ENCODE measurements at places on chromosomes 3 and 15.
A peak's percentile ranks its signal among the peaks of the same experiment; 100 is the strongest.

DNA sequence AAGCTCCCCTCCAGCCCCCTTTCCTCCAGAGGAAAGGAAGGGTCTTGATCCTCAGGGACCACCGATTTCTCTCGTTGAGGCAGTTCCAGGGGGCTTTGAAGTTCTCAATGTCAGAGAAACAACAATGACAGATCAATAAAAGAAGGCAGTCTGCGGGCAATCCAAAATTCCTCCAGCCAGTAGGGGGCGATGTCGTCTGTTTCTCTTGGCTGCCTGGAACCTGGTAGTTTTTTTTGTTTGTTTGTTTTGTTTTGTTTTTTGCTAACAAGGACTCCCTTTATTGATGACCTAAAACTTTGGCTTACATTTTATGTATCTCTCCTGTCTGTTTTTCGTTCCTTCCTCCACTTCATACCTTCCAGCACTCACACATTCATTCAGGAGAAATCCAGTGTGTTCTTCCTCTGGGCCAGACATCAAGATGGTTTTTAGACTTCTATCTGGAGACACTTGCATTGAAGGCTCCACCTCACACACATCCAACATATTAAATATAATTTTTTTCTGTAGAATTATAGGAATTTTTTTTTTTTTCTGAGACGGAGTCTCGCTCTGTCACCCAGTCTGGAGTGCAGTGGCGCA lies 276.6 kb downstream of the RPLP1 start:
- DNase-seq, result no peak

GRCh38 chr15:89030311-89030710 lies 57.9 kb upstream of the ABHD2 start:
- DNase-seq, result no peak

DNA sequence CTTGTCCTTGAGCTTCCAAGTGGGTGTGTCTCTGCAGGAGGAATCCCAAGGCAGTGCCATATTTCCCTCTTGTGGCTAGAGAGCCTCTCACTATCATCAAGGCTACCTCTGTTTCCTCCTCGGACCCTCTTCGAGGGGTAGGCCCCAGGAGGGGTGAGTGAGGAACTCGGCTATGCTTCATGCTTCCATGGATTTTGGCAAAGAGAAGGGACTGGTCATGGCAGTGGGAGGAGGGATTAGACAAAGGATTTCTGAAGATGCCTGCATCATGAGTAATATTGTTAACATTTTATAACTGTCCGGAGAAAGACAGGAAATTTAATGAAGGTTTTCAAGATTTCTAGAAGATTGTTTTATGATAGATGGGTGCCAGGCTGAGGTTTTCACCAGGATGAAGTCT lies 241.5 kb downstream of the CLSTN2 start:
- DNase-seq, result no peak

- no peak for DNase-seq
Observed at GRCh38 chr3:94001191-94001590, 21.2 kb downstream of the ARL13B start.

DNA sequence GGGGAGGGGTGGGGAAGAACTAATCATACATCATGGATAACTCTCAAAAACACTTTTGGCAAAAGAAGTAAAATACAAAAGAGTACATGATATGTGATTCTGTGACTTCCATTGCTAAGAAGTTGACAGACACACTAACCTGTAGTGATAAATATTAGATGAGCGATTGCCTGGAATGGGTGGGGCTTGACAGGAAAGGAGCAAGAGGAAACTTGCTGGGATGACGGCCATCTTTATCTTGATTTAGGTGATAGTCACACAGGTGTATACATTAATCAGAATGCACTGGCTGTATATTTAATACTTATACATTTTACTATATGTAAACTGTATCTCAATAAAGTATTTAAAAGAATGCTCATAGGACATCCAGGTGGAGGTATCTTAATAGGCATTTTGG lies 13.1 kb downstream of the PARL start:
- DNase-seq, result no peak

GRCh38 chr15:39939487-39940452 lies 5.9 kb downstream of the EIF2AK4 start:
- DNase-seq, result no peak

DNA sequence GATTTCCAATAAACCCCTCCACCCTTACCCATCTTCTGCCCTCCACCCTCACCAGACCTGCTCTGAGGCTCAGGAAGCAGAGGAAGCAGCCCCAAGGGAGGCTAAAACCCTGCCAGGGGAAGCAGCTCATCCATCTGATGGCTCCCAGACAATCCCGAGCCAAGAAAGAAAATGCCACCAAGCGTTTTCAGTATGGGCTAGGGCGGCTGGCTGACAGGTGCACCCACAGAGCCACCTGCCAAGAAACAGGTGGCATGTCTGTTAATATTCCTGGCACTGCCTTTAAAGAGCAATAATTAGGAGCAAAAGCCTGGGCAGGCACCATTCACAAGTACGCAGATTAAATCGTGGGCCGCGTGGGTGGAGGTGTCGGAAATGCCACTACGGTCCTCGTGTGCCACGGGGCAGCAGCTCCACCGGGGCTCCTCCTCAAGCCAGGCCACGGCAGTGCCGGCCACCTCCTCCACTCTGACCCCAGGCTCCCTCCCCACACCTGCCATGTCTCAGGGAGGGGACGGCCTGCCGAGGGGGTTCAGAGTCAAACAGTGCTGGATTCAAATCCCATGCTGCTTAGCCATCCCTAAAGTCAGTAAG lies 23.9 kb upstream of the GRIP2 start:
- DNase-seq, result peak; percentile 36

- no peak for DNase-seq
Observed at GRCh38 chr3:109888026-109888425, 550.7 kb upstream of the DPPA4 start.

- no peak for DNase-seq
Observed at GRCh38 chr3:183551930-183552329, 3.6 kb downstream of the KLHL6 start.

DNA sequence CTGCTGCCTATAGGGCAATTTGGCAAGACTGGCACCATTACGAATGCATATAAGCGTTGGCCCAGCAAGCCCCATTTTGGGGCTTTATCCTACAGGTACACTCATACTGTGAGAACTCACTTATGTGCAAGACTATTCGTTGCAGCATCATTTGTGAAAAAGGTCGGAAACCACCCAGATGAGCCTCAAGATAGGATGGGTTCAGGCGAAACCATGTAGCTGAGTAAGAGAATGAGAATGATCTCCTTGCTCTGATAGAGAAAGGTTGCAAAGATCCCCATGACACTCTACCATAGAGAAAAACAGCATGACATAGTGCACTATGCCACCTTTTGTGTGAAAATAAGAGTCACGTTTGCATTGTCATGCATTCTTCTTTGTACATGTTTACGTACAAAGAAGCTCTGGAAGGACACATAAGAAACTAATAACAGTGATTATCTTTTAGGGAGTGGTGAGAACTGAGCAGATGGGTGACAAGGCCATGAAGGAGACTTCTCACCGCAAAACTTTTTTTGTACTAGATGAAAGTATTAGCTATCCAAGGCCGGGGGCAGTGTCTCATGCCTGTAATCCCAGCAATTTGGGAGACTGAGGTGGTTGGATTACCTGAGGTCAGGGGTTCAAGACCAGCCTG lies 50.0 kb downstream of the RHCG start:
- DNase-seq, result no peak

DNA sequence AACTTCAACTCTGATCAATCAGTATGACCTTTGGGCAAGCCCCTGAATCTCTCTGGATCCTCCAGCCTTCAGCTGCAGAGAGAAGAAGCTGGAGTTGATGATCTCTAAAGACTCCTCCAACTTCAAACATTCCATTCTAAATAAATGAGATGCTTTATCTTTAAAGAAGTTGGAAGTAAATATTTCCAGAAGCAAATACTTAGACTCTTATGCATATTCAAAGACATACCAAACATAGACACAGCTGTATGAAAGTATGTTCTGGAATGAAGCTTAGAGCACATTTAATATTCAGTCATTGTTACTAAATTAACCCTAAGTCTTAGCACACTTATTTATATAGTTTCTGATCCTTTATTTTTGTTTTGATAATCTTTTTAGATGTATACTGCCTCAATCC lies 77.6 kb upstream of the ACP3 start:
- DNase-seq, result no peak

GRCh38 chr3:13110678-13111116 lies 37.5 kb upstream of the IQSEC1 start:
- no peak for DNase-seq

DNA sequence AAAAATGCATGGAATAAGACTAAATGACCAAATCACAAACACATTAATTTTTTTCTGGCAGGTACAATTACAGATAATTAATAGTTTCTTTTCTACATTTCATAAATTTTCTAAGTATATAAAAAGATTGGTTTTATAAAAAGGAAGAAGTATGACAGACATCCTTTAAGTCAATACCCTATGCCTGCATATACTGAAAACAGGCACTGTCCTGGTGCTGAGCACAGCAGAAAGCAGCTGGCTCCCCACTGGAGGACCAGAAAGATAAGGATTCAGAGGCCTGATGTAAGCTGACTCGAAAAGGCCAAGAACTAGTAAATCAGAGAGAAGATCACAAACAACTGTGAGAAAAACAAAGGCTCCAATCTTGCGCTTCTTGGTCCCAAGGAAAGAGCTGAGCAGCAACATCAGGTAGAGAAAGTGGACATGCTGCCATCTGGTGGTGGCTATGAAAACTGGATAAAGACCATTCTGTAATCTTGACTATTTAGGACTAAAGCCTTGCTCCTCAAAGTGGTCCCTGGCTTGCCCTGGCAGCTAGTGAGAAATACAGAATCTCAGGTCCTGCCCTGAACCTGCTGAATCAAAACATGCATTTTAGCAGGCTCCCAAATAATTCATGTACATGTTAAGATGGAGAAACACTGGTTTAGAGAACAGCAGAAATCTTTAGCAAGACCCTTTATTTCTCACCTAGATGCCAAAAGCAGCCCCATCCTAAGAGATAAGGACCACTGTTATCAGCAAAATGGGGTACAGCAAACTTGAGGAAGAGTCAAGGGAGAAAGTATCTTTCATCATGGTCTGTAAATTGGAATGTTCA lies 76.0 kb downstream of the TRANK1 start:
- no peak for DNase-seq

Data from COR-L47 (cell line).